ENCODE measurements at places on chromosomes 4 and X.

- H3K4me1 ChIP-seq, result no peaks in the 10 kb centered on the region
- H3K4me3 ChIP-seq, result no peak overlapping the region
- H3K27me3 ChIP-seq, result no peaks in the 10 kb centered on the region
- no peaks in the 10 kb centered on the region for H3K36me3 ChIP-seq
- no peak for DNase-seq
Observed at GRCh38 chrX:7244405-7244804, 96.5 kb upstream of the PUDP start.

GRCh38 chr4:182448281-182449151 lies 205.3 kb downstream of the TENM3 start:
- peak overlapping the region; percentile 79 for H3K4me3 ChIP-seq
- H3K27ac ChIP-seq, result no peak overlapping the region
- no peaks in the 10 kb centered on the region for H3K36me3 ChIP-seq
- H3K27me3 ChIP-seq, result no peaks in the 10 kb centered on the region
- peaks cover 11% of the 10 kb centered on the region for H3K4me1 ChIP-seq
- peak; percentile 31 for DNase-seq

DNA sequence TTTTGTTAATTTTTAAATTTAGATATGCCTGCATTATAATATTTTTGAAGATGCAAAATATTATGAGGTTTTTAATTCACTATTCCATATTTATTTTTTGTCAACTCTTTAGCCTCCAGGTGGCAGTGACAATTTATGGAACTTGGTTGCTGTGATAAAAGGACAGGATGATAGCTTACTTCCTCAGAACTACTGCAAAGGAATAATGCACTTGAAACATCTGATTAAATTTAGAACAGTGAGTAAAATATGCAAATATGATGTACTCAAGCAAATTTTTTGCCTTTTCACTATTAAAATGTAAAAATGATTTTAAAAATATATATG lies 45.1 kb downstream of the SPATA4 start:
- no peak overlapping the region for H3K27ac ChIP-seq
- DNase-seq, result no peak
- no peaks in the 10 kb centered on the region for H3K27me3 ChIP-seq

DNA sequence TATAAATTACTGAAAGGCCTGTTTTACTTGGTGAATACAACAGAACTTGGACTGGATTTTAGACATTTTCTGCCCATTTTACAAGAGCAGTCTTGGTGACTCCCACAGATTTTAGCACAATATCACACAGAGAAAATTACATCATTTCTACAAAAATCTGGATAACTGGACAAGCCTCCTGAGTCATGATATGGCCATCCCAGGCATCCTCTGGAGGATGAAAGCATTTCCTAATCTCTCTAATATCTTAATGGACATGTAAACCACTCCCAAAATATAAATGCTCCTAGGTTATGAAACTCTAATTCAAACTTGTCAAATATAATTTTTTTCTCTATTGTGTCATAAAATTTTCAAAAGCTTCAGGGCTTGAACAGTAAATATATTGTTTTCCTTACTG lies 1170.8 kb upstream of the PCDH7 start:
- DNase-seq, result no peak
- no peak overlapping the region for H3K27ac ChIP-seq
- H3K27me3 ChIP-seq, result no peaks in the 10 kb centered on the region
- no peak overlapping the region for H3K4me3 ChIP-seq

DNA sequence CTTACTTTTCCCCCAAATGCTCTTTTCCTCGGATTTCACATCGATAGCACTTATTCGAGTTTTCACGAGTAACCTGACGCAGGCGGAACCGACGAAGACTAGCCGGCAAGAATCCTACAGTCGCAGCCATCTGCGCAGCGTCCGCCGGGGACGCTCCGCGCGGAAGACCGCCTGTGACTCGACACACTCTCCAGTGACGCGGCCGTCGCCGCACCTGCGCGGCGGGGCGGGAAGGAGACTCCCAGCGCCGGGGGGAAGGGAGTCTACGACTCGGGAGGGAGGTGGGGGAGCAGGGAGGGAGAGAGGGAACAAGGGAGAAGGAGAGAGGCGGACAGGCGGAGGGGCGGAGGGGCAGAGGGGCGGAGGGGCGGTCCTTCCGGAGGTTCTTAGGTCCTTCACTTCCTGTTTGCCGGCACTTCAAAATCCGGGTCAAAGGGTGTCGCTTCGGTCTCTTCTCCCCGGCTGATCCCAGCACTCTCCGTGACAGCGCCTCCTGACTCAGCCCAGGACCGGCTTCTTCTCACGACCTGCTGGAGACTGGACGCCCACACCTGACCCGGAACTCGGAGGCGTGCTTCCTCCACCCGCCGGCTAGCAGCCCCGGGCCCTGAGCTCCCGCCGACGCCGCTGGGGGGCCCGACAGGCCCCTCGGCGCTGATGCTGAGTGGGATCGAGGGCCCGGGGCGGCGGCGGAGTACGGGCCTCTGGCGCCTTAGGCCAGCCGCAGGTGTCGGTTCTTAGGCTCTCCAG lies at the start of gene USP38:
USP38 (plus strand) TSS at position 415 of the 750 bp plus-strand sequence. CDS start 534 bp downstream, outside the sequence.
- peak; percentile 84 for DNase-seq
- peak within 1 kb of the TSS; percentile 92 for H3K4me3 ChIP-seq
- no peaks in the 10 kb centered on the region for H3K36me3 ChIP-seq
- H3K4me1 ChIP-seq, result peaks cover 46% of the 10 kb centered on the region
- H3K27ac ChIP-seq, result peak within 1 kb of the TSS; percentile 97

DNA sequence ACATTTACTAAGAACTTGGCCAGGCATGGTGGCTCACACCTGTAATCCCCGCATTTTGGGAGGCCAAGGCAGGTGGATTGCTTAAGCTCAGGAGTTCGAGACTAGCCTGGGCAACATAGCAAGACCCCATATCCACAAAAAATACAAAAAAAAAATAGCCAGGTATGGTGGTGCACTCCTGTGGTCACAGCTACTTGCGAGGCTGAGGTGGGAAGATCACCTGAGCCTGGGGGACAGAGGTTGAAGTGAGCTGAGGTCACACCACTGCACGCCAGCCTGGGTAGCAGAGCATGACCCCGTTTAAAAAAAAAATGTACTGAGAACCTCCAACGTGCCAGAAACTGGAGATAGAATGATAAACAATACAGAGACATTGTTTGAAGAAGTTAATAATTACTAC lies 8.0 kb downstream of the OPRPN start:
- DNase-seq, result no peak
- no peaks in the 10 kb centered on the region for H3K27me3 ChIP-seq
- H3K4me3 ChIP-seq, result no peak overlapping the region
- H3K4me1 ChIP-seq, result no peaks in the 10 kb centered on the region
- no peaks in the 10 kb centered on the region for H3K36me3 ChIP-seq
- no peak overlapping the region for H3K27ac ChIP-seq

DNA sequence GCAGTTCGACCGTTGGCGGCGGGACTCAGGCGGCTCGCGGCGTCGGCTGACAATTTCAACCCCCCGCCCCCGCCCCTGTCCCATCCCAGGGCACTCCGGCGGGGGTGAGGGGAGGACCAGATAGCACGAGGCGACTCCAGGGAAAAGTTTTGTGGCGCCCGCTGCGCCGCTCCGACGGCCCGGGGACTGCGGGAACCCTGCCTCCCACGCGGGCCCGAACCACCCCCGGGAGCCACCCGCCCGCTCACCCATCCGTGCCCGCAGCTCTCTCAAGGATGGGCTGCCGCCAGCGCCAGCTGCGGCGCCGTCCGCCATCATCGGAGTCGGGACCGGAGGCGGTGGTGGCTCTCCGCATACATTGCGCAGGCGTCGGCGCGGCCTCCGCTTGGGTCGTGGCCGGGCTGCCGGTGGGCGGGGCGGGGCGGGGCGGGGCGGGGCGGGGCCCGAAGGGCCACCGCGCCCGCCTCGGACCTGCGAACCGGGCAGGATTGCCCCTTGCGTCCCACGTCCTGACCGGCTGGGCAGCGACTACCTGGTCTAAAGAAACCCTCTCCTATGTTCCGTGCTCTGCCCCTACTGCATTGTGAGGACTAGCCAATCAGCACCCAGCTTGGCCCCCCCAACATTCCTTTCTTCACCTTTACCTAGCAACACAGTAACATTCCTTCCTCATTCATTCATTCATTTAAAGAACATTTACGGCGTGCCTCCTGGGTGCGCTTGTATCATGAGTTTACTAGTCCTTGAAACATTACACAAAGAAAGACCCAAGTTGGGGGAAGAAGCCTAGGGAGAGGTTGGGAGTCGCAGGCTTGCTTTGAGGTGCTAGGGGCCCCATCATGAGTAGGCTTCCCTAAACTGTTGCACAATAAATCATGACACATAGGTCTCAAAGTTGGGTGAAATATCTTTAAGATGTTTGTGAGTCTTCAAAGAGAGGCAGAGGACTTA lies at the start of gene MAP7D3:
MAP7D3 (minus strand) TSS at position 360 of the 951 bp plus-strand sequence; CDS start at position 318, 42 bp downstream.
- no peaks in the 10 kb centered on the region for H3K27me3 ChIP-seq
- H3K4me3 ChIP-seq, result peak within 1 kb of the TSS; percentile 73
- H3K4me1 ChIP-seq, result no peaks in the 10 kb centered on the region
- no peak for DNase-seq
- H3K36me3 ChIP-seq, result no peaks in the 10 kb centered on the region

DNA sequence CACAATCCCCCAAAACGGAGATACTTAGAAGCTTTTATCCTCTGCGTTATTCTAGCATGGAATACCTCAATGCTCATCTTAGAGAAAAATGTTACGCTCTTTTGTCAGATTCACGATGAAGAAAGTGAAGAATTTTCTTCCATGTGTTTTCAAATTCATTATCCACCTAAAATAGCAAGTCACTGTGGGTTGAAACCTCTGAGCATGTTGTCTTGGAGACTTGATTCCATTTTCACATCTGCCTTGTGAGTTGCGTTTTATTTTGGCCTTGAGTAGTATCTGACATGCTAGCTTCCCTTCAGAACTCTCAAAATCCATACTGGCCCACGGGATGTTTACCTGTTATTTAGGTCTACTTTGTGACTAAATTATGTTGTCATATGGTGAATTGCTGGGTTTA lies 66.3 kb downstream of the C4orf46 start:
- H3K27me3 ChIP-seq, result no peaks in the 10 kb centered on the region
- no peak overlapping the region for H3K4me3 ChIP-seq
- H3K4me1 ChIP-seq, result no peaks in the 10 kb centered on the region
- H3K27ac ChIP-seq, result no peak overlapping the region

DNA sequence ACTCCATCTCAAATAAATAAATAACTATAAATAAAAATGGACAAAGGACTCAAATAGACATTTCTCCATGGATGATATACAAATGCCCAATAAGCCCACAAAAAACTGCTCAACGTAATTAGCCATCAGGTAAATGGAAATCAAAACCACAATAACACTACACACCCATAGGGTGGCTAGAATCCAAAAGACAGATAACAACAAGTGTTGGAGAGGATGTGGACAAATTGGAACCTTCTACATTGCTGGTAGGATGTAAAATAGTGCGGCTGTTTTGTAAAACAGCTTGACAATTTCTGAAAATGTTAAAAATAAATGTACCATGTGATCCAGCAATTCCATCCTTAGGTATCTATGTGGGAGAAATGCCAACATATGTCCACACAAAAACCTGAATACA lies 52.1 kb downstream of the ZNF157 start:
- no peak for DNase-seq
- no peaks in the 10 kb centered on the region for H3K36me3 ChIP-seq
- H3K4me1 ChIP-seq, result no peaks in the 10 kb centered on the region
- H3K4me3 ChIP-seq, result no peak overlapping the region
- no peaks in the 10 kb centered on the region for H3K27me3 ChIP-seq

Measured in thoracic aorta (tissue), 2 donors.